ENCODE measurements at places on chromosomes 7 and 10.

DNA sequence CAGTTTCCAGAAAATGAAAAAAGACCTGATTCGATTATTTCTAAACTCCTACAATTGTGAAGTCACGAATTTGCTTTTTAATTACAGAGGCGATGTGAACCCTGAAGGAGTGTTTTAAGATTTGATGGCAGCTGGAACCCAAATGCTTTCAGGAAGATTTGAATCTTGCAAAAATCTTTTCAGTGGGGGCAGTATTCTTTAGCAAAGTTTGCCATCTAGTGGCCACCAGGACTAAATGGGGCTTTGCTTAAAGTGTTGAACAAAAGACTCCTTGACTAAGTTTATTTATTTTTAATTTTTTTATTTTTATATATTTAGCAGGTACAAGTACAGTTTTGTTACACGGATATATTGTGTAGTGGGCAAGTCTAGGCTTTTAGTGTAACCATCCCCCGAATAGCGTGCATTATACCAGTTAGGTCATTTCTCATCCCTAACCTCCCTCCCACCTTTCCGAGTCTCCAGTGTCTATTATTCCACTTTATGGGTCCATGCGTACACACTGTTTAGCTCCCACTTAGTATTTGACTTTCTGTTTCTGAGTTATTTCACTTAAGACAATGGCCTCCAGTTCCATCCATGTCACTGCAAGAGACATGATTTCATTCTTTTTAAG, 98.8 kb downstream of the CACNB2 start:
- no peak for DNase-seq

DNA sequence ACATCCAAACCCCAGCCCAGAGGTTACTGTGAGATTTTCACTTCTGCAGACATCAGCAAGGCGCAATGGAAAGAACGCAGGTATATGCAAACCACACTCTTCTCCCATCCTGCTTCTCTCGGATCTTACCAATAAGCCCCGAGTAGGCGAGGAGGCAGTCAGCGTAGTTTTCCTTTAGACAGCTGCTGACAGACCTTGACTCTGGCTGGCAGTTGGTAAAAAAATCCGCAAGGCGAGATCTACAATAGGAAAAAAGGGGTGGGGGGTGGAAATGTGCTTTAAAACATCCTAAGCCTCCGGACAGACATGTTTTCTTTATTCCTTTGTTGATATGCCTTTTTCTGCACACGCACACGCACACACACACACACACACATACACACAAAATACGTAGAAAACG, 176.5 kb downstream of the GFRA1 start:
- no peak for DNase-seq

DNA sequence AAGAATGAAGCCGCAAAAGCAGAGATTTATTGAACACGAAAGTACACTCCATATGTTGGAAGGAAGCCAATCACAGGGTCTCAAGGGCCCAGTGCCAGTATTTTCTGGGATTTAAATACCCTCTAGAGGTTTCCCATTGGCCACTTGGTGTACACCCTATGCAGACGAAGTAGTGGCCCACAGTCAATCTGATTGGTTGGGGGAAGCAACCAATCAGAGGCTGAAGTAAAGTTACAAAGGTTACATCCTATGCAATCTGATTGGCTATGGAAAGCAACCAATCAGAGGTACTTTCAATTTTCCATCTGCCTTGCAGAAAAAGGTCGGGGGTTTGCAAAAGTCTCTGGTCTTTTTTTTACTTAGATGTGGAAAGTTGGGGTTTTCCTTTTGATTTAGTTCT, 481.3 kb upstream of the NRP1 start:
- no peak for DNase-seq

DNA sequence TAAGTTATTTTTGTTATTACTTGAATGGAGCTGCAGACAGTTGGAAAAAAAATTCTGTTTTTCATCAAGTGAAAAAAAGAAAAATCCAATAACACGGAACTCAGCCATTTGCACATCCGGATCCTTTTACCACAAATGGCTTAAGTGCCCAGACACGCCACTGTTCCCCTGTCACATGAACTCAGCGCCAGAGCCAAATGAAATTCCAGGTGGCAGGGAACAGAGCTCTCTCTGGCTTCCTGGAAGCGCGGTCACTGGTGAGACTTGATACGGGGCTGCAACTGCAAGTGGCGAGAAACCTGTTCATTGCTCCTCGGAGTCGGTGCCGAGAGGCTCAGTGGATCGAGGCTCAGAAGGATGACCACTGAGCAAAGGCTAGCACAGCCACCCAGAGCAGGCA, 60.8 kb upstream of the NPTX2 start:
- no peak for DNase-seq

- no peak for DNase-seq
These were observed 107.9 kb downstream of the JCAD start for GRCh38 chr10:29951441-29951931.

DNA sequence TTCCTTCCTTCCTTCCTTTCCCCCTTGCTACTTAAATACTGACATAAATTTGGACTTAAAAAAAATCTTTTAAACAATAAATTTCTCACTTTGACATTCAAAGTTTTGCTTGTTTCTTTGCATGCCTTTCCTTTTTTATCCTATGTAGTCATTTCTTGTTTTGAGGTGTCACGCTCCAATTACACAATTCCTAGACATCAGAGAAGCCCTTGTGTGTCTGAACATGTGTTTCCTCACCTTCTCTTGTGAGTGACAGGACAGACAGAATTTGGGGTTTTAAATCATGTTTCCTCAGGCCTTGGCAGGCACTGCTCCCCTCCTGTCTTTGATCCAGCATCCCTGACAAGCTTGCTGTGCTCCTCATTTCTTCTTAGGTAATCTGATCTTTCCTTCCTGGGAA, 91.3 kb downstream of the CYTH3 start:
- DNase-seq: no peak
